ENCODE measurements at places on chromosomes 7 and 10. TPM values are rescaled to one million over a fixed set of nuclear protein-coding genes. Genes with fewer than 3 reads are reported as not detected.

- DNase-seq, result no peak
Observed at GRCh38 chr10:88343761-88344484, 239.2 kb downstream of the RNLS start.

DNA sequence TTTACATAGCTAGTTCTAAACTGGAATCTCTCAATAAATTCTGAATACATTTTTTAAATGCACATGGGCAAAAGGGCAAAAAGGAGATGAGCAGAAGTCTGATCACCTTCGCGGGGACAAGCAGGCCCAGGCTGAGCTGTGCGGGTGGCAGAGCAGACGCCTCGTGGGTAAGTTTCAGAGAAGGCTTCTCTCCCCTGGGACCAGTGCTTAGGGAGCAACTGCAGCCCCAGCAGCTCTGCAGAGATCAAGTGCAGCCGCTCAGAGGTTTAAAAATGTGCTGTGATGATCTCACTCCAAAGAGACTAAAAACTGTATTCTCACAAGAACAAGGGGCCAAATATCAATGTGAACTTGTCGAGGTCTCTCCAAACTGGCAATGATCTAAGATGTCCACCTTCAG is 264.3 kb upstream of the RNF32 start:
- DNase-seq, result no peak

DNA sequence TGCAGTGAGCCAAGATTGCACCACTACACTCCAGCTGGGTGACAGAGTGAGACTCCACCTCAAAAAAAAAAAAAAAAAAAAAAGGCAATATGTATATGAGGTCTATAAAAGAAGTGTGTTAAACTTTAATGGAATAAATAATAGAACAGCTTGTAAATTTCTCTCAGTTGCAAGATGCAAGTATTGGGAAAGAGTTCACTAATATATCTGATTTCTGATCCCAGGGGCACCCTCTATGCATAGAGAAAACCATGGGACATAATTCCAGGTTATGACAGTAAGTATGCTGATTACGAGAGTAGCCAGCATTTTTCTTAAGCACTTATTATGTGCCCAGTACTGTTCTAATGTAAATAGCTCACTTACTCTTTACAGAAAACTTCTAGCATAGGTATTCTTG is 66.1 kb upstream of the AFAP1L2 start:
- DNase-seq, result no peak

DNA sequence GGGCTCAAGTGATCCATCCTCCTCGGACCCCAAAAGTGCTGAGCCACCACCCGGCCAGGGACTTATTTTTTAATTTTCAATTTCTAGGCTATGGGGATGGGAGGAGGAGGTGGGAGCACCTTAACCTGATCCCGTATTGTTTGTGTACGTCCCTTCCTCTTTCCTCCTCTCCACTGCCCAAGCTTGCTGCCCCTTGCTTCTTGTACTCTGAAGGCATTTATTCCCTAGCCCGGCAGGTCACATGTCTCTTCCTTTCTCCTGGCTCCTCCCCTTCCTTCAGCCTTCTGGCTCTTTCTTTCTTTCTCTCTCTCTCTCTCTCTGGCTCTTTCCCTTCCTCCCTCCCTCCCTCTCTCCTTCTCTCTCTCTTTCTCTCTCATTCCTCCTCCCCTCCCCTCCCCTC is 56.0 kb downstream of the COL26A1 start:
- no peak for DNase-seq

DNA sequence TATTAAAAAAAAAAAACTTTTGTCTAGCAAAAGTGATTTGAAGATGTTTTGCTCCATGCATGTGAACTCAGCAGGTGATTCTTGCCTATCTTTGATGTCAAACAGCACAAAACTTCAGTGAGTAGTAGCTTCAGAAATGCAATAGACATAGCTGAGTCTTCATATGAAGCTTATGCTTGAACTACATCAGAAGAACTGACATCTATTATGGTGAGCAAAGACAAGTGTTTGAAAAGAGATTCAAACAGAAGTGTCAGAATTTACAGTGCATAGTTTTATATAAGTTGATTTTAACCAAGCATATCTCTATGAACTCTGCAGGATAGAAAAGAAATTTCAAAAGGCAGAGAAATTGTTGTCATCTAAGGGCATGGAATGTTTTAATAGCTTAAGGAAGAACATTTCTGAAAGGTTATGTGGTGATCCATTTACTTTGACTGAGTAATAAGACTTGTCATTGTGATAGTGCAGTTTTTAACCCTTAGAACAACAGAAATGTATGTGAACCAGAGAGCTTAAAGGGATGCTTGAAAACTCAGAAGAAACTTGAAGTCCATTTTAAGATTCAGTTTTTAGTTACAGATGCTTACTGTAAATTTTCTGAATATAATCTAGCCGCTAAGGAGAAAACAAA is 351.4 kb downstream of the MDFIC start:
- DNase-seq, result no peak

DNA sequence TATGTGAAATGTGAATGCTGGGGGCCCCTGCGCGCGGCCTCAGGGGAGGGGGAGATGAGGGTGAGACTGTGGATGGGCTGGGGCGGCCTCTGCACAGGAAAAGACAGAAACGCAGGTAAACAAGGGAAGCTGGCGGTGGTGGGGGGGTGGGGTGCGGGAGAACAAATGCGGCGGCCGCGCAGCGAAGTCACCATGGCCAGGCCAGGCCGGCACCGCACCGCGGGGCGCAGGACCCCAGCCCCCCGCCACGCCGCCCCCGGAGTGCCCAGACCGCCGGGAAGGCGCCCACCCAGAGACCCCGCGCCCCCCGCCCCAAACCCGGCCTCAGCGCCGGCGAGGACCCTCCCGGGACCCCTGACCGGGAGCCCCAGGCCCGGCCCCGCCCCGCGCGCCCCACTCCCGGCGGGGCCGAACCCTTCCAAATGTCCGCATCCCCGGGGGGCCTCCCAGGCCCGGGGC is 14.5 kb upstream of the DNAAF5 start:
- DNase-seq, result no peak

GRCh38 chr7:2516194-2516555 is 3.4 kb upstream of the LFNG start:
- no peak for DNase-seq

DNA sequence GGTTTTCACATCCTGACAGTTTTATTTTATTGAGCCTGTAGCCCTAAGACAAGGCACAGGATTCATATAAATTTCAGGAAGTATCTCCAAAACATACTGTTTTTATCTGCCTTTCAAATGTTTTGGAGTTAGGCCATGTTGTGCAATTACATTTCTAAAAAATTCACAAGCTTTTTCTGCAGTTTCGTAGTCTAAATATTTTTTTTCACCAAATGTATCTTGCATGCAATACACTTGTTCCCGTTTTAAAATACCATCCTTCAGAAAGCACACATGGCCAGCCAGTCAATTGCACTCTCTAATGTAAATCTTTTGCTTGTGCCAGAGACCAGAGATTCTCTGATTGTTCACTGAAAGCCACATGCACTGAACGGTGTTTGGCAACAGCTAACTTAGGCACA is 161.5 kb upstream of the PRKCQ start:
- no peak for DNase-seq

DNA sequence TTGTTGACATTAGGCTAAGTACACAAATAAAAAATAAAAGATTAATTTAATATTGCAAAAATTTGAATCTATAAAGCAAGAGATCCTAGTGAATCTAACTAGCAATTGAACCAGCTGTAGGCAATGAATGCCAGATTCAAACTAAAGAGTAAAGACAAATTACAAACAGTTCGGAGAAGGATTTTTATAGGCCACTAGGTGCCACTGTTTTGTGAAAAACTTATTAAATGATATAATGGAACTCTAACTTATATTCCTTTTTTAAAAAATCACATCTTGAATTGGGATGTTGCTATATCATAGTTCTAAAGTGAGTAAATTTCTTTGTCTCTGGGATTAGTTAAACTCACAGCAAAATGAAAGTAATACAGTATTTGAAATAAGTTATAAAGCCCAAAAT is 39.1 kb upstream of the GNAI1 start:
- DNase-seq, result no peak

The SEMA4G gene
- total RNA-seq, result 22.2 TPM

The RPP38 gene
- total RNA-seq, result 16.2 TPM

The INSYN2A gene
- total RNA-seq, result 0.09 TPM

The ZNF853 gene
- 22.9 TPM for total RNA-seq

The HOXA9 gene
- total RNA-seq, result 13.2 TPM

The TUBB8 gene
- total RNA-seq, result 0.67 TPM

The TMEM254 gene
- total RNA-seq, result 30.7 TPM

Data from mesothelial cell of epicardium (in vitro differentiated cells).